ENCODE measurements at places on chromosomes 2 and 18.

DNA sequence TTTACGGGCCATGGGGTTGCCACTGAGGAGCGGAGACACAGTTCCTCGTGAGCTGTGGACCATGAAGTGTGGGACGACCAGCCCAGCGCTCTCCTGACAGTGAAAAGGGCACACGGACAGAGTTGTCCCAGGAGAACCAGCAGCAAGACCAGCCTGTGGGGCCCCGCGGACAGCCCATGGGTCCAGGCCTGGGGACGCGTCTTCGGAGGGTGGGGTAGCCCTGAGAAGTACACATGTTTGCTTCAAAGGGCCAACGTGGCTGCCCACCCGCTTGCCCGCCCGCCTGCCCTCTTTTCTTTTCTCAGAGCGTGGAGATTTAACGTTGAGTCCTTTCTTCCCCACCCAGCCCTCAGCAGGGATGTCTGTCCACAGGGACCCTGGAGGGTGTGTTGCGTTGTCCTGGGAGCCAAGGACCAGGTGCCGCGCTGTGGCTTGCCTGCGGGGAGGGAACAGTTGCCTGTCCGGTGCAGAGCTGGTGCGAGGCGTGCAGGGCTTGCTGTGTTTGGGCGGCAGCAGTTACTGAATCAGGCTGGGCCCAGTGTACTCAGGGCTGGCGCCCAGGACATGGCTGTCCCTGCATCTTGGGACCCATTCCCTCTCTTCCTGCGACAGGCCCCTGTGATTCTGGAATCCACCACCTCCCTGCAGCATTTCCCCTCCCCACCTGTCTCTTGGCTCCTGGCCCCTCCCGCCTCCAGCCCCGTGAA, 120.1 kb upstream of the HDAC4 start:
- no peak for DNase-seq

GRCh38 chr2:187869195-187869594, 315.0 kb upstream of the TFPI start:
- DNase-seq: no peak

DNA sequence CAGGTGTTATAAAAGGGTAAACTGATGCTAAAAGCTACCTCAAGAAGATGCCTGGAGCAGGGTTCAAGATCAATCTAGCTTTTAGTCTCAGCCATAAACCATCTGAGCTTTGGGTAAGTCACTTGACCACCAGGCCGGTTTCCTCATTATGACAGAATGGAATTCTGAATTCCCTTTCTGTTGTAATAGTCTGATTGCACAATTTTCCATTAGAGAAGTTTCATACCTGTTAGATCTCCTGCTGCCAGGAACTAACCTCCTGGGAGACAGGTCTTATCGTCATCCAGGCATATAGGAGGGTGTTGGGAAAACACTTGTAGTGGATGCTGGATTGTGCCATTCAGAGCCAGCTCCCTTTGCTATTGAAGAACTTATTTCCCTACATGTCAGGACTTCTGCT, 272.5 kb downstream of the TDRD15 start:
- no peak for DNase-seq

DNA sequence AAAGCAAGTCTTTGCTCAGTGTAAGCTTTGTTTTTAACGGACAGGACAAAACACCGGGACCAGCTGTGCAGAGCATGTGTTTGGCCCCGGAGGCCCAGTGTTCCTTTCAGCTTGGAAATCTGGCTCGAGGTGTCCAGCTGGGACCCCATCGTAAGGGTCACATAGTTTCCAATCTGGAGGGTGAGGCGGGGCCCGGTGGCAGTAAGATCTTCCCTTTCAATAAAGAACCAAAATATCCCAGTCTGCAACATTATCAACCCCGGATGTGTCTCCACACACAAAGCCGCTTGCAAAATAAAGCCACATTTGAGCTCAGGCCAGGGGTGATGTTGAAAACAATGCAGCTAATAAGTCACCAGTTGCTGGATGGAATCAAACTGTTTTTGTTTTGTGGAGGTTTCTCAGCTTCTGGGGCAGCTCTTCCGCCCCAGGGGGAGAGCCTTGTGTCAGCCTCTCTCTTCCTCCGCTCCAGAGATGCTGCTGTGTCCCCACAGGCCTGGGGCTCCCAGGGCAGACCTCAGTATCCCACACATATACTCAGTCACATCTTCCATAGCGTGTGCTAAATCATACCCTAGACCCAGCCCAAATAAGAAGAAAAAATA, 138.6 kb upstream of the GLI2 start:
- DNase-seq: no peak

- no peak for DNase-seq
Measured at GRCh38 chr2:19854596-19855541, 46.9 kb downstream of the TTC32 start.

- DNase-seq: no peak
Measured at GRCh38 chr18:39600894-39601293, 2035.3 kb upstream of the CELF4 start.

DNA sequence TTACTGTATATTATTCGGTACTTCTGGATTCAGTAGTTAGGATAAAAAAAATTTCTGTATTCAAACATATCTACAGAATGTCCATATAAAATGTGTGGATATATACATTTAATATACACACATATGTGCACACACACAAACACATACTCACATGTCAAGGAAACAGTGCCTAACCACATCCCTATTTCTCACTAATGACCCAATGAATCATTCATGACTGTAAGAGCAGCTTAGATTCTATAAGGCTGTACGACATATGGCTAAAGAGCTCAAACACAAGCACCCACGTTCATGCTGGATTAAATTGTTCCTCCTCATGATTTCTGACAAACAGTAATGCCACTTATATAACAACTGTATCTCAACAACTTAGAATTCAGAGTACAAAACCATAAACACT, 457.3 kb downstream of the ADCYAP1 start:
- no peak for DNase-seq

GRCh38 chr2:48250943-48251342, 279.0 kb upstream of the STON1 start:
- no peak for DNase-seq

DNA sequence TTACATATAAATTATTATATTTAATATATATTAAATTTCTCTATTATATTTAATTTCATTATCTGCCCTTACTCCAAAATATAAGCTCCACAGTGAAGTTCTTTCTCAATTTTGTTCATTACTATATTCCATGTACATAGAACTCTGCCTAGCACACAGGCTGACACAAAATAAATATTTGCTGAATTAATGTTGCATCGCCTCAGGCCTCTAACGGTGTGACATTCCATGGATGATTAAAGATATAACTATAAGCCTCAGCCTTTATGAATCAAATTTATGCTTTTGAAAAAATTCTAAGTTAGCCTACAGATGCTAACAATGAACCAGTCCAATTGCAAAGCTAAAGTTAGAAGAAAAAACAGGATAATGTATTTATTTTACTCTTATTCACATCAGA, 1337.2 kb upstream of the NRXN1 start:
- DNase-seq: no peak

DNA sequence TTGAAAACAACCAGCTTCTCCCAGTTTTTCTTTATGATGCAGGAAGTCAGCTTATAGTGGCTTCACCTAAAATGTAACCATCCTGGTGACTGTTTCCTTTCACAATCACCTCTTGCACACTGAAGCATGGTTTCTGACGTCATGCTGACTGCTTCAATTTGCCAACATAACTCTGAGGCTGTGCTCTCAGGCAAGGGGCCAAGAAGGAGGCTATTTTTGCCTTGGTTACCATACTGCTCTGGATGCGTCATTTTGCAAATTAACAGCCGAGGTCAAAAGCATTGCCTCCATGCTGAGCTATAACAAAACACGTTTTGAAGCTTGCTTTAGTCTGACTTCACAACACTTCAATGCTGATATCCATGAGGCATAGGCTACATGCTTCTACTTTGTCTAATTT, 397.8 kb downstream of the METTL4 start:
- DNase-seq: peak; percentile 40

DNA sequence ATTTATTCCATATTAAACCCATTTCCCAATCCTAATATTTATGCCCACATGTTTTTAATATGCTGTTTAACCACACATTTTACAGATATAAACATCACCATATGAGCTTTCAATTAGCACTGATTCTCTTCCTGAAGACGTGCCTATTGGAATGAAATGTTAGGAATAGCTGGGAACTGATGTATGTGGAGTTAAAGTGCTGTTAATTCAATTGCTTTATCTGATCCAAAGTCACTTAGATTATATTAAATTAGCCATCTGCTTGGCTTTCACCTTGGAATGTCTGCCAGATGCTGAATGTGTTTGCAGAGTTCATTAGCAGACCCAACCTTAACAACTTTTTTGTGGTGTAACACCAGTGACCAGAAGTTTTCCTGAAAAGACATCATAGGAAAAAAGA, 942.9 kb upstream of the KLHL29 start:
- no peak for DNase-seq

- DNase-seq: no peak
Measured at GRCh38 chr18:40926679-40927078, 1028.4 kb upstream of the PIK3C3 start.

- DNase-seq: no peak
Measured at GRCh38 chr2:133975676-133976428, 278.0 kb upstream of the MGAT5 start.

DNA sequence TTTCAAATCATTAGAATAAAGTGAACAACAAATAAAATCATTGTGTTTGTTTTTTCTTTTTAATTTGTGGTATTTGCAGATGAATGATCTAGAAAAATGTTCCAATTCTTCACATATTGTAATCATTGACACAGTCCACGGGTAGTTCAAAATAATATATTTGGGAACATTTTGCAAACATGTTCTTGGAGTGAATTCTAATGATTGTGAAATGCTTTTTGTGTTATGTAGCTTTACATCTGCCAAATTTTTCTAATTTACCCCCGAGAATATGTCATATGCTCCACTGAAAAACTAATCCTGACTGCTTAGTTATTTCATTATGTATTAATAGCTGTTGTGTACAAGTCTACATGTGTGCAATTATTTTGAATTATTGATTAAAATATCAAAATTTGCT, 1468.4 kb upstream of the NXPH2 start:
- DNase-seq: no peak

DNA sequence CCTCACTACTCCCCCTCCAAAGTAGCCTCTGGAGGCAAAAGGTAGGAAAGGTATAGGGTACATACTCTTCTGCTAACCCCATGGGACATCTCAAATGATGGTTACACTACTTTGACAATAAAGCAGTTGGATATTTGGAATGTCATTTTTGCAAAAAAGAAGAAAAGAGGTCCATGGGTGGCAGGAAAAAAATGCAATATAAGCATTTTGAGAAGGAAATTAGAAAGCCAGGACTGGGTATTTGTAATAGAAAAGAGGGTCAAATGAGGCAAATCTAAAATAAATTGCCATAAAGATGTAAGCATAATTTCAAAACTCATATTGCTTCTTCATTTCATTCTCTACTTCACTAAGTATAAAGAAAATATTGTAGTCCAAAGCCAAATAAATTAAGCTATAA, 280.2 kb downstream of the NOL4 start:
- DNase-seq: no peak

Data from RWPE1 (cell line).